ENCODE measurements at places on chromosomes 1 and 21.

DNA sequence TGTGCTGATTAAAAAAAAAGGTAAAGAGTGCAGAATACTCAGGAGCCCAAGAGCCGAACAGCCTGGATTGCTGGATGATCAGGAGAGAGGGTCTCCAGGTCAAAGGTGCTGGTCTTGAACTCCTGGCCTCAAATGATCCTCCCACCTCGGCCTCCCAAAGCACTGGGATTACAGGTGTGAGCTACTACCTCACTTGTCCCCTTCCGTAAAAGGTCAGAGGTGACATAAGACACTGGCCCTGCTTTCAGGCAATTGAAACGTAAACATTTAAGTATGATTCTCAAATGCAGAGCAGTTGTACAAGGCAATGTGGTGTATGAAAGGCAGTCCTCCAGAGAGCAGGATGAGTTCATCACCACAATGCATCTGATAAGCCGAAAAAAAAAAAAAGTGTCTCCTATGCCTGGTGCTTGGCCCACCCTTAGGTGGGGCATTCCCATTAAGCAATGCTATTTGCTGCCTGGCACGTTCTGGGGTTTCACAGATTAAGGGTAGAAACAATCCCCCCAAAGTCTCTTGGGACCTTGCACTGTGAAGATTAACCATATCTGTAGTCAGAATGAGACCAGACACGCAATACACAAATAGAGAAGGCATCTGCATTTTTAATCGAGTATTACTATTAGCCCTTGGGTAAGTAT, 47.7 kb downstream of the PARP1 start:
- DNase-seq: no peak

DNA sequence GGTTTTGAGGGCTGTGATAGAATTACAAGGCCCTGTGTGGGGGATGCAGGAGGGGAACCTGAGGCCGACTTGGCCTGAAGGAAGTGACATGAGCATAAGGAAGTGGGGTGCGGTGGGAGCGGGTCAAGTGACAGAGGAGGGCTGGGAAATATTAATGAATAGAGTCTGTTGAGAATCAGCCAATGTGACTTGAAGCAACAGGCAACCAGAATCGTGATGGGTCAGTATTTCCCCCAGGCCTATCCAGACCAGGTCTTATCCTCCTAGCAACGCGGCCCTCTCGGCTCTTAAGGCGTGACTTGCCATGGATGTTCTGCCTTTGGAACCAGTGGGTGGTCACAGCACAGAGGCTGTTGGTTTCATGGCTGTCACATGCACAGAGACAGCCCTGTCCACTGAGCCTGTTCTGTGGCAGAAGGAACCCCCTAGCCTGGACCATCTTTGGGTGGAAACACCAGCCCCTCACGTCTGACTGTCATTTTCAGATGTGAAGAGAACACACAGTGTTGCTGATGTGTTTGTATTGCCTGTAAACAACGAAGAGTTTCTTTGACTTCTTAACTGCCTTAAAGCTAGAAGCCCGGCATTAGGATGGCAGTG, 468.8 kb downstream of the CAMTA1 start:
- DNase-seq: no peak

GRCh38 chr1:218620956-218621355, 275.8 kb downstream of the TGFB2 start:
- no peak for DNase-seq

DNA sequence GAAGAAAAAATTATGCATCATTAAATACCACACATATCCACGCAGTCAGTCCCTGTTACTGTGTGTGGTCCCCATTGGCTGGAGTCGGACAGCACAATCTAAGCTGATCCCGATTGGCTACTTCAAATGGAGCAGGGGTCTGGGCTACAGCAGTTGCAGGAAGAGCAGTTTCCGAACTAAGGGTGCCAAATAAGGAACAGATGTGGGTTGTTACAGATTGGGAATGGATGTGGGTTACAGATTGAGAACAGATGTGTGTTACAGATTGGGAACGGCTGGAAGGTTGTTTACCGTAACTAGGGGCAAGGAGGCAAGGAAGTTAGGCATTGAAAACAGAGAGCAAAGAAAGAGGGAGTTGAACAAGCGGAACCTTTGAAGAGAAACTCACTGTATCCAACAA, 19.9 kb downstream of the OR2L13 start:
- DNase-seq: no peak

- no peak for DNase-seq
Observed at GRCh38 chr1:88150330-88150729, 533.7 kb upstream of the PKN2 start.

DNA sequence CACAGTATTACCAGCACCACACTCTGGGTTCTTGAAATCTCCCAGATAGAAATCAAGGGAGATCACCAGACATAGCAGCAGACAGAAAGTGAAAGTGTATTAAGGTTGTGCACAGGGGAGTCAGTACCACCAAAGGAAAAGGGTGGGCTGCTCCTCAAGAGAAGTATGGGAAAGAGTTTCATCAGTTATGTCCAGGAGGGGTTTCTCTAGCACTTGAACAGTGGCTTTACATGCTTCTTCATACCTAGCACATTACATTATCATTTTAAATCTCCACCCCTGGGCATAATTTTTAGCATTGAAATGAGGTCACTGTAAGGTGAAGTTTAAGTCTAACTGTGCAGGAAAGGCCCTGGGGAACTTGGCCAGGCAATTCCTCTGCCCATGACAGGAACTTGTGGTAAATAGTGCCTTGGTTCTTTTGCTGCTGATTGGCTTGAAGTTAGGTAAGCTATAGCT, 601.0 kb downstream of the NUF2 start:
- no peak for DNase-seq

- DNase-seq: no peak
Observed at GRCh38 chr1:39954324-39954869, 548 bp upstream of the MFSD2A start.

- no peak for DNase-seq
Observed at GRCh38 chr1:41762251-41762650, 156.5 kb downstream of the HIVEP3 start.

- DNase-seq: no peak
Observed at GRCh38 chr1:203663821-203664220, 37.2 kb downstream of the ATP2B4 start.

DNA sequence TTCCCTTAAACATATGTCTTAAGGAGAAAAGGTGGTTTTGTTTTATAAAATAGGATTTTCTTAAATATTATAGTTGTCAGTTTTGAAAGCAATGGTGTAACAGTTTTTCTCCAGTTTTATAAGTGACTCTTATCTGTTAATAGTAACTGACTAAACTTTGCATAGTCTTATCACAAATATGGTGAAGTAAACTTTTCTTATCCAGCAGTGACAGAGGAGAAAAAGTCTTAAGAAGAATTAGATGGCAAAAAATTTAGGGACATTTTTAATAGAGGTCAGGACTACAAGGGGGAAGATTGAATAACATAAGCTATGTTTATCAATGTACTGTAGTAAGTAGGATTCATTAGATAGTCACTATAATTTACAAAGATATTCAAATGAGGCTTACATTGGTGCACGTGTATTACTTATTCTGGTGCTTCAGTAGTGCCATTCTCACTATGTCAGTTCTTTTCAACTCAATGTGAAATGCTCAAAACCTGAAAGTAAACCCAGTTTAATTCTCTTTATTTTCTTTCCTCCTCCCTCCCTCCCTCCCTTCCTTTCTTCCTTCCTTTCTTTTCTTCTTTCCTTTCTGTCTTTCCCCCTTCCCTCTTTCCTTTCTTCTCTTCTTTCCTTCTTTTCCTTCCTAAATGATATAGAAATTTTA, 26.1 kb downstream of the F3 start:
- no peak for DNase-seq

DNA sequence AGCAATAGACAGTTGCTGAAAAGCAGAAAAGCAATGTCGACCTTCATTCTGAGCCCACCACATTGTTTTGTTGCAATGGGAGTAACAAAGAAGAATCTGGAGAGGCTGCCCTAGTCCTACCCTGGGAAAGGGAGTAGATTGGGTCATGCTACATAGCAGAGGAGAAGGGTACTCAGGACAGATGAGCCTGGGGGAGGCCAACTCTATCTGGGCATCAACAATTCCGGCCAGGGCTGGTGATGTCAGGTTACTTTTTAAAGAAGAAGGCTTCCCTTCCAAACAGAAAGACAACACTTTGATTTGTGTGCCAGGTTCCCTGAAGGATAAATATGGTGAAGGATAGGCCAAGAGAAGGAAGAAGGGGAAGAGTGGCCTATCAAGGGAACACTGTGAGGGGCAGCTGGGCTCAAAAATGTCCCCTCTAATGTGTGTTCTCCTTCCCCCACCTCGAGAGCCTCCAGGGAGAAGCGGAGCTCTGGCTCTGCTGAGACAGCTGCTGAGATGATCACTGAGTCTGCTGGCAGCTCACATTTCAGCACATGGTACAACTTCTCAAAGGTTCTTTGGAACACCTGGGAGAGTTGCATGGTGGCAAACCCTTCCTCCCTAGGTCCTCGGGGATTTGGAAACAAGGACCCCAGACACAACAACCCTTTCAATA, 3.2 kb upstream of the ADIPOR1 start:
- DNase-seq: no peak

GRCh38 chr1:236952246-236953003, 51.8 kb downstream of the MT1HL1 start:
- no peak for DNase-seq

All from WERI-Rb-1 (cell line).